ENCODE measurements at places on chromosomes 1 and 21.

GRCh38 chr1:186295980-186296379 is 79.1 kb downstream of the TPR start:
- peak; percentile 19 for DNase-seq

- DNase-seq: no peak
Measured at GRCh38 chr1:173733912-173734311, 19.1 kb downstream of the KLHL20 start.

DNA sequence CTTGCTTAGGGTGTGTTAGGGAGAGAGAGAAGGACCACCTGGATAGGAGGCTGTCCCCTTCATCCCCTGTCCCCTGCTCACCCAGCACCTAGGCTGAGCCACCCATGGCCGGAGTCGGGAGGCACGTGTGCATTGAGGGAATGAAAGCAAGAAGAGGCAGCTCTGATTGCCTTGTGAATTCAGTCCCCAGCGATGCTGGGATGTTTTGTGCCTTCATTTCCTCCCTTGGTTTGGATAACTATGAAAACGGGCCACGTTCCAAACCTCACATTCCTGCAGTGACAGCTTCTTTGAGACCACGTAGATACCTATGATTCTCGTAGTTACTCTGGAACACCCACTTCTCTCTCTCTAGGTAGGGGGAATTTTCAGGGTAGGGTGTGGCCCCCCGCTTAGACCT is 67.1 kb downstream of the MAN1C1 start:
- DNase-seq: peak; percentile 63

GRCh38 chr1:21510885-21511578 is 1.8 kb downstream of the ALPL start:
- no peak for DNase-seq

GRCh38 chr1:152806576-152806975 is at the start of gene LCE1C:
Gene LCE1C (minus strand): TSS chr1:152806651. CDS start chr1:152805478, 1,173 bp downstream.
- no peak for DNase-seq

- DNase-seq: no peak
Measured at GRCh38 chr1:8362701-8363101, 44.8 kb downstream of the SLC45A1 start.

GRCh38 chr1:240126821-240127220 is 35.1 kb downstream of the FMN2 start:
- DNase-seq: peak; percentile 25

DNA sequence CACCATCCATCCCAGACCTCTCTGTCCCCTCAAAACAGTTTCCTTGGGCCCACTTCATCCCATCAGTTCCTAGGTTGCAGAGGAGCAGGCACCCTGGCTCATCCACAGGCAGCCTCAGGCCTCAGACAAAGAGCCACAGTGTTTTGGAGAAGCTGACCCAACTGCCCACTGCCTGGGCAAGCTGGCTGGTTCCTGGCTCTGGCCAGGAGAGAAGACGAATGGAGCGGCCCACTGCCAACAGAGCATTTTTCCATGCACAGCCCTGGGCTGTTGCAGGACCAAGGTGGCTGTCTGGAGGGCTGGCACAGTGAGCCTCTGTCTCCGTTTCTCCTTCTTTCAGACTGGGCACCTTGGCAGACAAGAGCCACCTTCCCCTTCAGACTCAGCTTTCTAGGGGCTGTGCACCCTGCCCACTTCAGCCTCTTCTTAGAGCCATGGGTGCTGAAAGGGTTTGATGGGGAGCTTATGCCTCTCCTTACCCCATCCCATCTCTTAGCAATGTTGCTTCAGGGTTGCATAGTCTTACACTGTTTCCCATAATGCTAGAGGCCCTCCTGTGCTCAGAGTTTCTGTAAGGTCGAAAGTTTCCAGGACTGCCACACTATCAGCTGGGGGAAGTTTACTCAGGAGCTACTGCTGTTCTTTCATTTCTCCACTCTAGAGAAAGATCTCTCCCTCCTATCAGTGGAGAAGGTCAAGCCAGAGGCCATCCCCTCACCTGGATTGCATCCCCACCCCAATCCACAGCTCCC is 973 bp downstream of the FMOD start:
- no peak for DNase-seq

DNA sequence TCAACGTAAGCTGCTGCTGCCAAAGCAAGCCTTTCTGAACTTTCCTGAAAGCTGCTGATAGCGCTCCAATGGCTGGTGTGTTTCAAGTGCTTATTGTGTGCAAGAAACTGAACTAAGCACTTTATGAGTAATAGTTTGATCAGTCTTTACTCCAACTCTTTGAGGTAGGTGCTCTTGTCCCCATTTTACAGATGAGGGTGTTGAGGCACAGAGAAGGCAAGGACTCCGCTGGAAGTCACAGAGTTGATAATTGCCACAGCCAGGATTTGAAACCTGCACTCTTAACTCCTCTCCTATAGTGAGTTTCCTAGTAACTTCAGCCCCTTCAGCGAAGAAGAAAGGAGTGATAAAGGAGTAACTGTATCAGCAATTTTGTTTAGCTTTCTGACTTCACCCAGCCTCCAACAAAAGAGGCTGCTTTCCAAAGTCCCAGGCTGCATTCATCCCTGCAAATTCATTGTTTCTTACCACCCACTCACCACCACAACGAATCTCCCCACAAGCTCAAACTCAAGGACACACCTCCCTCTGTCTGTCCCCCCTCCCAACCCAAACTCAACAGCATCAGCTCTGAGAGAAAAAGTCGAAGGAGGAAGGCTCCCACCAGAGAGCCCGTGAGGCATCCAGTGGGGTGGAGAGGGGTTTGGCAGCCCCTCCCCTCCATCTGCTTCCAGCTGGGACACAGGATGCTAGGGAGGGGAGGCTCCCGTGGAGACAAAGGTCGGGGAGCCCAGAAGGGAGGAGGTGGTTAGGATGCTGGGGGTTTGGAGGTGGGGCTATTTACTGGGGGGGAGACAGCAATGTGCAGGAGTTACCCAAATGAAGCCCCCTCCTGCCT is 139.6 kb downstream of the NAV1 start:
- peak; percentile 49 for DNase-seq
